COLO829 (cell line): ENCODE measurements at places on chromosomes 13 and 19.

- DNase-seq = peak; percentile 3
Observed at GRCh38 chr13:65540175-65540574, 1690.0 kb downstream of the PCDH9 start.

DNA sequence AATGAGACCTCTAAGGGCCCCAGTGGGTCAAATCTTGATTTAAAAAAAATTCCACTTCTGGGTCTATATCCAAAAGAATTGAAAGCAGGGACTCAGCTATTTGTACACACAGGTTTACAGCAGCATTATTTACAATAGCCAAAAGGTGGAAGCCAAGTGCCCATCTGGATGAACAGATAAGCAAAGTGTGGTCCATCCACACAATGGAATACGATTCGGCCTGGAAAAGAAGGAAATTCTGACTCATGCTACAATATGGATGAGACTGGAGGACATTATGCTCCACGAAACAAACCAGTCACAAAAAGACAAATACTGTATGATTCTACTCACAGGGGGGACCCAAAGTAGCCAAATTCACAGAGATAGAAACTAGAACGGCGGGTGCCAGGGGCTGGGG, 76.7 kb downstream of the CACNA1A start:
- DNase-seq = no peak

DNA sequence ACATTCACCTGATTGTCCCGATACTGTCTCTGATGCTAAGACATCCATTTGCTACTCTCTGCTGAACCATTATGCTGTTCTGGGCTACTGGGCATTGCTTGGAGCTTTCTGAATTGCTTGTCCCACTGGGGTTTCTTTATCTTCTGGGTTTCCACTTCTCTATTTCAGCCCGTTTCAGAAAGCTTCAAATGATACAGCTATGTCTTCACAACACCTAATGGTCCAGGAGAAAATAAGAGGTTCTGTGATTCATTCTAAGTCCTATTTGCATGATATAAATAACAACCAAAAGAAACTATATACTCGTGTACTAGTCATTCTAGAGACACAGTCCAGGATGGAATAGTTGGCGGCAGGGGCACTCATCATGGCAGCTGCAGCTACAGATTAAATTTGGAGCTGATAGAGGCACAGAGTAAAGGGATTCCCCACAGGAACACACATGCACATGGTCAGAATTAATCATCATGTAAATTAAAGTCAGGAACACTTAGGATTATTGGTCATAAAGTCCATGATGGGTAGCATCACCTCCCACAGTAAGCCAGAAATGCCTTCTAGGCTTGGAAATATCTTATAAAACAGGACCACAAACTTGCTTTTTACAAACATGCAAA, 33.3 kb upstream of the SCEL start:
- DNase-seq = no peak

DNA sequence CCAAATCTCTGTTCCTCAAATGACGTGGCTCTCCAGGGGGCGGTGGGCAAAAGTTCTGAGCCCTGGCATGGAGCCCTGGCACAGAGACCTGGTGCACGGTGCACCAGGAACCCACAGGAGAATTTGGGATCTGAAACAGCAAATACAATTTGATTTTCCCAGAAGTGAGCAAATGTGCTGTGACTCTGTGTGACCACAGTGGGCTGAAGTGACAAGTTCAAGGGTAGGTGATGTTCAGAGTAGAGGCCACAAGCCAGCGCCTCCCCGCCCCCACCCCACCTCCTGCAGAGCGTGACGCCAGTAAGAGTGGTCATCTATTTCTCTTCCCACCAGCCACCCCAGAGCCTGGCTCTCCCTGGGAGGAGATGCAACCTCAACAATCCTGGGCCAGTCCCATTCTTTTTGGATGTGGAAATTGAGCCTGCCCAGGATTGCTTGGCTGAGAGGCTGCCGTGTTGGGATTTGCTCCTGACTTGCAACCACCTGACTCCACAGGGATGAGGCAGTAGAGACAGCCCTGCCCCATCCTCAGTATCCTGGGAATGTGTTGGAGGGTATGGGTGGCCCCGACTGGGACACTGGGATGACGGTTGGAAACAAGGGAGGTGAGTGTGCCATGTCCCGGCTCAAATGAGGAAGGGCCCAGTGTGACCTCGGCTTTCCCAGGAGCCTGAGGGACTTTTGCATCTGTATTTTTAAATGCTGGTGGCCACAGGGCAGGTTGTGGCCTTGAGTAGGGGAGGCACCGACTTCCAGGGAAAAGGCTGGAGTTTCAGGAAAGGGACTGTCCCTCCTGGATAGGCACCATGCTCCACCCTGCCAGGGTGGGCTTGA, 11.1 kb upstream of the BCL3 start:
- DNase-seq = no peak

DNA sequence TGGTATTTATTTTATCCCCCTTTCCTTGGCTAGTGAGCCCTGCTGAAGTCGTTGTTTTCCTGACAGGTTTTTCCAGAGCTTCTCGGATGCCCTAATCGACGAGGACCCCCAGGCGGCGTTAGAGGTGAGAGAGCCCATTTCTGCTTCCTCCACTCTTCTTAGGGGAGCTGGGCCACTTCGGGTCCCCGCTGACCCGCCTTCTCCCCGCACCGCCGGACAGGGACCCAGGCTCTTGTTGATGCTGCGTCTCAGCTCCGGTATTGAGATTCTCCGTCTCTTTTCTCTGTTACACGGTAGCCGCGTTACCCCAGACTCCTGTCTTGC, 306 bp downstream of the SUGT1 start:
- DNase-seq = peak; percentile 9

DNA sequence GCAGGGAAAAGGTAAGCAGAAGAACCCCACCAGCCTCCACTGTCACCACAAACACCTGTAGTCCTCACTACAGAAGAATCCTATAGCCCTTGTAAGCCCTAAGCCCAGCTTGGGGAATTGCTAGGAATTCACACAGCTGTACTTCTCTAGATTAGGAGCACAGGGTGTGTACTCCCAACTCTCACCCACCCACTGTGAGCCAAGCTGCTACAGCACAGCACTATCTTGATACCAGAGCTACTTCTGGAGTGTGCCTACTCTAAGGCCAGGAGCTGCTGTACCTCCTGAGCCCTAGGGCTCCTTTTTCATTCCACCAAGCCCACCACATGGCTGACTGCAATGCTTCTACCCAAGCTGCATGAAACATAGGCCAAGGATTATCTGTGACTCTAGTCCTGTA, 122.3 kb upstream of the WASF3 start:
- DNase-seq = no peak

- no peak for DNase-seq
Observed at GRCh38 chr19:42153672-42154433, 21.6 kb upstream of the POU2F2 start.
